Stimulated activated CD4-positive, alpha-beta T cell treated with anti-CD3 and anti-CD28 coated beads, TNF-alpha, amount 100 ng/mL, for 4 hours (primary cell): ENCODE measurements at places on chromosomes 12 and 14.

- no peak for DNase-seq
These were observed 282.4 kb downstream of the ZFP36L1 start for GRCh38 chr14:68510201-68511128.

- DNase-seq: no peak
These were observed 334.3 kb downstream of the AACS start for GRCh38 chr12:125399489-125399888.

DNA sequence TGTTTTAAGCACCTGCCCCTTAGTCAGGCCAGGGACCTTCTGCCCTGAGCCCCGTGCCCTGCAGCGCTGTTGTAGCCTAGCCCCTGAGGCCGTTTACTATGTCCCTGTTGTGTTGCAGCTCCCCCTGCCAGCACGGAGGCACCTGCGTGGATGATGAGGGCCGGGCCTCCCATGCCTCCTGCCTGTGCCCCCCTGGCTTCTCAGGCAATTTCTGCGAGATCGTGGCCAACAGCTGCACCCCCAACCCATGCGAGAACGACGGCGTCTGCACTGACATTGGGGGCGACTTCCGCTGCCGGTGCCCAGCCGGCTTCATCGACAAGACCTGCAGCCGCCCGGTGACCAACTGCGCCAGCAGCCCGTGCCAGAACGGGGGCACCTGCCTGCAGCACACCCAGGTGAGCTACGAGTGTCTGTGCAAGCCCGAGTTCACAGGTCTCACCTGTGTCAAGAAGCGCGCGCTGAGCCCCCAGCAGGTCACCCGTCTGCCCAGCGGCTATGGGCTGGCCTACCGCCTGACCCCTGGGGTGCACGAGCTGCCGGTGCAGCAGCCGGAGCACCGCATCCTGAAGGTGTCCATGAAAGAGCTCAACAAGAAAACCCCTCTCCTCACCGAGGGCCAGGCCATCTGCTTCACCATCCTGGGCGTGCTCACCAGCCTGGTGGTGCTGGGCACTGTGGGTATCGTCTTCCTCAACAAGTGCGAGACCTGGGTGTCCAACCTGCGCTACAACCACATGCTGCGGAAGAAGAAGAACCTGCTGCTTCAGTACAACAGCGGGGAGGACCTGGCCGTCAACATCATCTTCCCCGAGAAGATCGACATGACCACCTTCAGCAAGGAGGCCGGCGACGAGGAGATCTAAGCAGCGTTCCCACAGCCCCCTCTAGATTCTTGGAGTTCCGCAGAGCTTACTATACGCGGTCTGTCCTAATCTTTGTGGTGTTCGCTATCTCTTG lies 7.6 kb downstream of the DLK1 start:
- DNase-seq: no peak

GRCh38 chr14:85572011-85572410 lies 42.1 kb downstream of the FLRT2 start:
- DNase-seq: no peak

DNA sequence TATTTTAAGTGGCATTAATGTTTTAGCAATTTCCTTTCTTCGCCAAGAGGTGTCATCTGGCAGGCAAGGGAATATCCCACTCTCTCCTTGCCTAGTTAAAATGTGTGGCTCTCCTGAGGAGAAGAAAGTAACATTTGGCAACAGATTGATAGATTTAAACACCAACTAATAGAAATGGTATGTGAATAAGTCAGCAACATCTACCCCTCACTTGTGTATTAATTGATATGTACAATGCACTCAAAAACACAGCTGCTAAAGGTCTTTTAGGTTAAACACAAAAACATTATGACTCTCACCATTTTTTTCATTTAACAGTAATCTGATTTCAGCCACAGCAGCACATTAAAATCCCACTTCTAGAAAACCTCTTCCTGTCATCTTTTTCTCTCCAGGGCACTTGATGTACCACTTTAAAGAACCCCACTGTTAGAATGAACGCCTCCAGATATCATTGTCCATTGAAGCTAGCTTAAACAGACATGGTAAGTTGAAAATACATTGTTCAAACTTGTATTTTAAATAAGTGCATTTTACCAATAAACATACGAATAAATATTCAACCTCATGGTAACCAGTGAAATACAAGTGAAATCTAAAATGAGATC lies 151.7 kb downstream of the RPAP3 start:
- no peak for DNase-seq

DNA sequence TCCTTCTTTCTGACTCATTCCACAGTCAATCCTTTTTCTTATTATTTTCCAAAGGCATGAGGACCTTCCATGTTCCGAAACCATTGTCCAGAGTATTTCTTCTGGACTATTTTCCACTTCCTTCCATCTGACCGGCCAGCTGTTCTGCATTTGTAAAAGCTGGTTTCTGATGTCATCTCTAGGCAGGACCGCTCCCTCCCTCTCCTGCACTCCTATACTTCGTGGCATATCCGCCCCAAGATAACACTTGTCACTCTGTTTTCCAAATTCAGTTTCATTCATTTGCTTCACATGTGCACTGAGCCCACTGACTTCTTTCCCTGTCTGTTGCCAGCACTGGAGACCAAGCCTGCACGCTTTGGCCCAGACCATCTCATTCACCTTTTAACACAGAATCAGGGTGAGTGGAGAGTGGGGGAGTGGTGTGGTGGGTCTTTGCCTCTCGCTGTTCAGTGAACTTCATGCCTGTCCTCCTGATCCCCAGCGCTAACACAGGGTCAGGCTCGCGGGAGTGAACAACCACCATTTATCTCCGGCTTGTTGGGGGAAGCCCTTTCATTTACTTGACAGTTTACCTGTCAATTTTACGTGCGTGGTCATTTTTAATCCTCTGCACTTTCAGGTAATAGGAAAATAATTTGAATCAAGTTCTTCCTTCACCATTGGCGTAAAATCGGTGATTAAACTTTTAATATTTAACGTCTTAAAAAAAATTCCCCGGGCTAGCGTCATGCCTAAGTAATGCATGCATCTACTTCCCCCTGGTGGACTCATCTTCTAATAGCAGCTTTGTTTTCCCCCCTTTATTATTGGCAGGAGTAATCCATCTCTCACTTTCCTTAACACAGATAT lies 52.5 kb downstream of the C12orf75 start:
- no peak for DNase-seq

- no peak for DNase-seq
These were observed 162.1 kb upstream of the NTF3 start for GRCh38 chr12:5269846-5270245.

- no peak for DNase-seq
These were observed 707.3 kb downstream of the MED13L start for GRCh38 chr12:115570069-115570777.

GRCh38 chr12:103623716-103624115 lies 36.6 kb downstream of the STAB2 start:
- no peak for DNase-seq

GRCh38 chr12:11697670-11698387 lies 48.4 kb downstream of the ETV6 start:
- no peak for DNase-seq

- no peak for DNase-seq
These were observed 236.9 kb upstream of the DDHD1 start for GRCh38 chr14:53390008-53390407.

DNA sequence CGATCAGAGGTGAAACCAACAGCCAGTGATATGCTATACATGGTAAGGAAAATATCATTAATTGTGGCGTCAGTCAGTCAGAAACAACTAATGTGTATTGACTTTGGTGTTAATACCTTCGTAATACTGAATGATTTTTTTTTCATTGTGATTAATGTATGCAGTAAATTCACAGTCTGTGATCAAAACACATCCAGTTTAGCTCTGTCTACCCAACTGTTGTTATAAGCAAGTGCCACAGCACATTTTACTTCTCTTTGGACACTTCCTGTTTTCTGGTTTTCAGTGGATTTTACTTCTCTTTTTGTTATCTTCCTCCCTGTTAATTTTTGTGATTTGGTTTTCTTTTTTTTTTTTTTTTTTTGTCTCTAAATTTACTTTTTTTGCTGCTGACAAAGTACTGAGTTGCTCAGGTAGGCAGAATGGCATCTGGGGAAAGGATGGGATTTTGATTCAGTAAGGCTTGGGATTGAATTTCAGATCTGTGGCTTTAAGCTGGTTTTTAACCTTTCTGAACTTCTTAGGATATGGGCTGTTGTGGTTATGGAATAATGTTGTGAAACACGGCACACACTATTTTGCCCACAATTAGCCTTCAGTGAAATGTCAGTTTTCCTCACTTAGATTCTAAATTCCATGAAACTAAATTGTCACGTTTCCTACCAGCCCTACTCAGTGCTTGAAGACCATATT lies 604 bp downstream of the GLIPR1 start:
- DNase-seq: no peak

GRCh38 chr12:98002887-98003493 lies 512.4 kb upstream of the TMPO start:
- DNase-seq: no peak

DNA sequence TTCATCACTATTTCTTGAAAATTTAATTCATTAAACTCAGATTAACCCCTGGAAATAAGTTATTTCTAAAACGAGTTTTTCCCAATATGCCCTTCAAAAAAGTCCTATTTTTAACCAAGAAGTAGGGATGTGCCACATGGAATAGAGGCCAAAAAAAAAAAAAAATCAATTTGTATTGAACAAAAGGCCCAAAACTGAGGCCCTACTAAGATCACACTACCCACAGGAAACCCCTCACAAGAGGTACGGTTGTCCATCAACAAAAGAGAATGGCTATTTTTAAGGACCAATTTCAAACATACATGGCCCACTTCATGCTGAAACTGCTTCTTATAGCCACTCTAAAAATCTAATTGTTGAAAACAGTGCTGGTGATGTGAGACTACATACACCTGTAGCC lies 7.5 kb upstream of the BAZ2A start:
- DNase-seq: no peak

- no peak for DNase-seq
These were observed 20.7 kb downstream of the KRT85 start for GRCh38 chr12:52346593-52346992.

- no peak for DNase-seq
These were observed 78.9 kb downstream of the AKAP6 start for GRCh38 chr14:32408018-32408417.

- DNase-seq: no peak
These were observed 1044.3 kb downstream of the BCL11B start for GRCh38 chr14:98227727-98228111.

DNA sequence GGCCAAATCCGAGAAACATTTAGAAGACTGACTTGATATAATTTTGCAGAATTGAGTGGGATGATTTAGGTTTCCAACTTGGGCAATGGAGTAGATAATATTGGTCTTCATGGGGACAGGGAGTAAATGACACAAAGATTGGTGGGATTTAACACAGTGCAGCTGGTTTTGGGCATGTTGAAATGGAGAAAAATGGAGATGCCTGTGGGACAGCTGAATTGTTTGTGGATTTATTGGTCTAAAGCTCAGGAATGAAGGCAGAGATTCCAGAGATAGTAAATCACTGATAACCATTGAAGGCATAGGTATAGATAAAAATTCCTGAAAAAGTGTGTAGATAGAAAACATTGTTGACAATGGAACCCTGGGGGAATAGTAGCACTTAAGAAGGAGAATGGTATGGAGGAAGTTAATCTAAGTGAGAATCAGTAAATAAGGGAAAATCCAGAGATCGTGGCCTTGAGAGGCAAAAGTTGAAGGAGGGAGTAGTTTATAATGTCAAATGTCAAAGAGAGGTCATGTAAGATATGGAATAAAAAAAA lies 120.9 kb upstream of the ATP2B1 start:
- no peak for DNase-seq

DNA sequence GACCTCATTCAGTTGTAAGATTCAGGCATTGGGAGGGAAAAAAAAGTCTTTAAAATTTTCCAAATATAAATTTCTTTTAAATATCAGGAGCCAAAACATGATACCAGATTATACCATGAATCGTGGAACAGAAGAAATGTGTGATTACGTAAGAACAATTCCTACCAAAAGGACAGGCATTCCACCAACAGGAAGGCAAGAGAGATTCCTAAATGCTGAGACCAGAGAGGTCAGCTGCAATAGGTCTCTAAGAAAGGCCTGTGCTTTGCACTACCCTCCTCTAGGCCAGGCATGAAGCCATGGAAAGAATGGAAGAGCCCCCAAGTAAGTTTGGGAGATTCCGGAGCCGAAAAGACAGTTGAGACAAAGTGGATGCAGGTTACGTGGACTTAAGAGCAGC lies 83.7 kb downstream of the PTGER2 start:
- no peak for DNase-seq

DNA sequence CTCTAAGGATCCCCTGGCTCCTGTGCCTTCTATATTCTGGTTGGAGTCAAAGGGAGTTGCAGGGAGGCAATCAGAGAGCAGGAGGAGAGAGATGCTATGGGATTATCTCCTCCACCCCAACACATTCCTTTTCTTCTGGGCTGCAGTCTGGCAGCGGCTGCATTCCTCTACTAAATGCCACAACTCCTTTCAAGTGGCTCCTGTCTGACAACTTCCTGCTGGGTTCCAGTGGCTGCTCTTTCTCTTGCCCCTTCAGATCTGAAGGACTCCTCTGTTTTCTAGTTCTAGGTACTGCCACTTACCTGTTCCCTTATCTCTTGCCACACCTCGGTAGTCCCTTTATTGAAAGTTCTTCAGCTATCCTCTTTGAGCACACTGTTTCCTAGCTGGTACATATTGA lies 425.0 kb downstream of the SNAPC1 start:
- no peak for DNase-seq

GRCh38 chr12:40663781-40664180 lies 28.5 kb upstream of the CNTN1 start:
- no peak for DNase-seq
